ENCODE measurements at places on chromosomes 1 and 21.

DNA sequence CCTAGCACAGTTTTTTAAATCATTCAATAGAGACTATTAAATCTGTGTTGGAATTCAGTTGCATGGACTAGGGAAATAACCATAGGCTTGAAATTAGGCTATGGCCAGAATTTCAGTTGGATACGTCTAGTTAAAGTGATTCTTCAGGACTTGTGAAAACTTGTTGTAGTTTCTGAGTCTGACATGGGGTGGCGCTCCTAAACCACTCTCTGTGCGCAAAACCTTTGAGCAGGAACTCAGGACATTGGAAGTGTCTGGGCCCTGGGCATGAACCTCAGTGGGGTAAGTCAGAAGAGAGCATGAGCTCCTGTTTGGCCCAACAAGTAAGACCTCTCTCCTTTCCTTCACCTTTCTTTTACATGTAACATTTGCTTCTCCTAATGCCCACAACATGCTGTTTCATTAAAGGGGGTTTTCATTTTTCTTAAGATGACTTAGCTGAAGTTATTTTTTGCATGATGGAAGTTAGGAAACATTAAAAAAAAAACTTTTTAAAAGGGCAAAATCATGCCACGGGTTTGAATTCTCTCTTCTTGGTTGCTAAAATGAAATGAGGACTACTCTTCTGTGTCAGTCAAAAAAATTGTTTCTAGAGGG lies 17.1 kb upstream of the CCDC190 start:
- peak; percentile 18 for DNase-seq

GRCh38 chr1:22323846-22324504 lies 127.7 kb upstream of the ZBTB40 start:
- DNase-seq = no peak

DNA sequence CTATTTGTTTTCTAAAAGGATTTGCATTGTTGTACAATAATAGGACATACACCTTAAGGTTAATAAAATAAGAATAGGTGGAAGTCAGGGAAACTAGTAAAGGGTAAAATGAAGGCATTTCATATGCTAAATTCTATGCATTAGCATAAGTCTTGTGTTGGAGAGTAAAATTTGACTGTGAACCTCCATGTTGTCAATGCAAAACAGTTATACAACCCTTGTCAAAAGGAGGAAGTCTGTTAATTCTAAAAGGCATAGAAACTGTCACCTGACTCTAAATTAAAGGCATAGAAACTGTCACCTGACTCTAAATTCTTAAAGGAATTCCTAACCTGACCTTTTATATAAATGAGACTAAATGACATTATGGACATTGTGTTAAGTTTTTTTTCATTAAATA lies 291.8 kb downstream of the OLFM3 start:
- DNase-seq = no peak

- no peak for DNase-seq
Measured at GRCh38 chr1:87682565-87682964, 353.9 kb downstream of the LMO4 start.

GRCh38 chr1:217313096-217313495 lies 317.8 kb downstream of the GPATCH2 start:
- DNase-seq = no peak

GRCh38 chr1:94597701-94598100 lies 56.1 kb upstream of the F3 start:
- DNase-seq = no peak

DNA sequence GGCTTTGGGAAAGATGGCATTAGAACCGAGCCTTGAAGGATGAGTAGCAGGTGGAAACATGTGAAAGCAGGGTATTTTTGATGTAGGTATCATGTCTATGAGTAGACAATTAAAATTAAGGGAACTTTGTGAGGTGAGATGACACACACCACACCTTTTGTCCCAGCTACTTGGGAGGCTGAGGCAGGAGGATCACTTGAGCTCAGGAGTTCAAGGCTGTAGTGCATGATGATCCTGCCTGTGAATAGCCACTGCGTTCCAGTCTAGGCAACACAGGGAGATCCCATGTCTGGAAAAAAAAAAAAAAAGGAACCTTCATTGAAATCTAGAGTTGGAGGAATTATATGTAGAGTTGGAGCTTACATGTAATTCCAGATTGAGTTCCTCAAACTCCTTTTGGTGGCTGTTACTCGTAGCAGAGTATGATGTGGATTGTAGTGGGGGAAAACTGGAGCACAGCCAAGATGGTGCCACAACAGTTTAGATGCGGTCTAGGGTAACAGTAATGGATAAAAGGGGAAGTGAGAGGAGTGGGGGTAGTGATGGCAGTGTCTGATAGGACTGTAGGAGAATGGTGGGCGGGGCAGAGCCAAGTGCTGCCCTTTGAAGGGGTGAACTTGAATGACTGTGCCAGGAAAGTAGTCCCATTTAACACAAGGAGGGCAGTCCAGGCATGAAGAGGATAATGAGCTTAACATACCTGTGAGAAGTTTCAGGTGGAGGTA lies 17.4 kb downstream of the AK4 start:
- DNase-seq = no peak

GRCh38 chr1:7317888-7318287 lies 453.2 kb upstream of the VAMP3 start:
- DNase-seq = no peak

DNA sequence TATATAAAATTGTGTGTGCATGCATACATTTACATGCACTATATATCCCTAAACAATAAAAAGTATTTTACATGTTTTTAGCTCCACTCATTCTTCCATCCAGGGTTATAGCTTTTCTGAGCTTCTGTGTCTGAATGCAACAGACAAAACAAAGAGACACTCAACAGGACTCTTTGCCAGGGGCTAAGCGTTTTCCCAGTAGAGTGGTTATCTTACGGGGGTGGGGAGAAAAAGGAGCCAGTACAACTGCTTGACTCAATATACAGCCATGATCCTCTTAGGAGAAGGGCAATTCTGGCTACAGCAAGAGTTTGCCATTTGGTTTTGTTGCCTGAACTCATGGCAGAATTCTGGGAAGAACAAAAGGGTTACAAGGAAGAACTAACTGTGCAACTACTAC lies 14.6 kb upstream of the PPP2R5A start:
- DNase-seq = no peak

- no peak for DNase-seq
Measured at GRCh38 chr21:24200052-24200451, 1407.2 kb downstream of the MRPL39 start.

- DNase-seq = no peak
Measured at GRCh38 chr1:157150631-157151030, 12.4 kb upstream of the ETV3 start.

DNA sequence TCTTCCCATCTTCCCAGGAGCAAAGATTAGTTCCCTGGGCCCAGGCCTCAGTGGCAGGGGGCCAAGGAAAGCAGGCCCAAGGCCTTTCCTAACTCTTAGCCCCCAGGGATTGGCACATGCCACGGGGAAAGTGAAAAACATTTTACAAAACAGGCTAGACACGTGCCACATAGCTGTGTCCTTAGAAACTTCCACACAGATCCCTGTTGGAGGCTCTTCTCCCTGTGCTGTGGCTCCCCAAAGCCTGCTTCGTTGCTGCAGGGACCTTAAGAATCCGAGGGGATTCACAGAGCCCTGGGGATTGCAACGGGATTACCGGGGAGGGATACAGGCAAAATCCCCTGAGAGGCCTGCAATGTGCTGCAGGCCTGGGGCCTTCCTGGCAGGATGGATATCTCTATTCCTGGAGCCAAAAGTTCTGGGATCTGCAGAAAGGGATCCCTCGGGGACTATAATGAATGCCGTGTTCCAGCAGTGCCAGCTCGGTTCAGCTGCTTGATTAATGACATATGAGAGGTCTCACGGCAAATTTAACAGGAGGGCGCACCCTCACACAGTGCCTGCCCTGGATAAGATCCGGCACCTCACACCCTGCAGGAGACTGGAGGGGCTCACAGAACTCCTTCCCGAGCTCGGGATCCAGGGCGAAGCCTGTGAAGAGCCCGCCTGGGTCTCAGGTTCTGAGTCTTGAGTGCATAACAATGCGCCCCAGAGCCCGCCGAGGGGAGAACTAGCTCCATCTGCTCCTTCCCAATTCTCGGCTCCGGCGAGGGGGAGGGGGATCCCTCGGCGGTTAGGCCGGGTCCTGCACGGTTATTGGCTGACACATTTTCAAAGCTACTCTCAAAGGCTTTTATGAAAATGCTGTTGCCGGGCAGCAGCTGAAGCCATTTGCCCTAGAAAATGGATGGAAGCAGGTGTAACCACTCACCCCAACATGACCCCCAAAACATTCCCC lies 15.3 kb upstream of the RGS8 start:
- no peak for DNase-seq

DNA sequence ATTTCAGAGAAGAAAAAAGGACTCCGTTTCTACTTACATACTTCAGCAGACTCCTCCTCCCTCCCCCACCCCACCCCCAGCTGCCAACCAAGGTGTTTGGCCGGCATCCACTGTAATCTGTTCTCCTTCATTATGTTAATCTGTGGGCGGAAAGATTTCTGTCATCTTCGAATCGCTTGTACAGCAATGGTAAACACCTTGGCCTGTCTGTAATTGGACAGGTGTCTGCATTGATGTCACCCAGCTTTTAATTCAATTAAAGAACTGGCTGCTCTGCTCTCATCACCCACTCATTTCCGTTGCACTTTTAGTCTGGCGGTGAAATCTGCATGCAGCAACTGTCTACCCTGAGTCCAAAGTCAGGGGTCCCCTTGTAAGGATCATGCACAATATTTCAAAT lies 368.6 kb downstream of the USH2A start:
- no peak for DNase-seq

DNA sequence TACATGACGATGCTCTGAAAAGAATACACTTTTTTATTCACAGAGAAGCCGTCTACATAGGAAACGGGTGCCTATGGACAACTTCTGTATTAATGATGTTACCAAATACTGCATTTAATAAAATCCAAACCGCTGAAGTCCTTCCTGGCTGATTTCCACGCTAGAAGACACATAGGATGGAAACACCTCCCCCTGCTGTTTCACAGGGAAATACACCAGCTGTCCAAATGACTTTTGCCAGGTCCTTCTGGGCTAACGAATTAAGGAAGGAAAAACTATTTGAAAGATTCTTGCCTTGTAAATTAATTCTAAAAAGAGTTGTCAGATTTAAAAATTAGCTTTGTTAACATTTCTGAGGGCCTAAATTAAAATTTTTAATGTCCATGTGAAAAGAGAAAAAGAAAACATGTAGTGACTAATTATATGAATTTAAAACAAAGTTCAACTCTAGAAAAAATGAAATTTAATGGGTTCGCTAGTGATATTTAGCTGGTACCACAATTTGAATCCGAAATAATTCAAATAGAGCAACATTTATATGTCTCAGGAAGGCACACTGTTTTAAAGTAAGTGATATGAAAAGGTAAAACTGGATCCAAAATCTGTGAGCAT lies 146.0 kb downstream of the RERE start:
- no peak for DNase-seq

GRCh38 chr1:226908913-226909312 lies 31.2 kb upstream of the COQ8A start:
- DNase-seq = no peak

DNA sequence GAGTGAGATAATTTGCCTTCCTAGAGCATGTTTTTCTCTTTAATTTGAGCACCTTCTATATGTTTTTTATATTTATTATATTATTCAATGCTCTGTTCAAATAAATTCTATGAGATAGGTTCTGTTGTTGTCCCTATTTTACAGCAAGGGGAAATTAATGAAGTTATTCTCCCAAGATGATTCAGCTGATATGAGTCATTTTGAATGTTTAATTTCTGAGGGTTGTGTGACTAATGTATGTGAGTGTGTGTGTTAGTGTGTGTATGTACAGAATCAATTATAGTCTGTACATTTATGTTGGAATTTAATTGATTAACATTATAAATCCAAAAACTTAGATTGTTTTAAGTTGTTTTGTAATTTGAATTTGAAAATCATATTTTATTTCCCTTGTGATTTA lies 1536.7 kb upstream of the B3GALT2 start:
- no peak for DNase-seq

- DNase-seq = no peak
Measured at GRCh38 chr21:17146426-17146825, 366.4 kb upstream of the CXADR start.

- no peak for DNase-seq
Measured at GRCh38 chr1:53620061-53620855, 118.7 kb downstream of the GLIS1 start.

DNA sequence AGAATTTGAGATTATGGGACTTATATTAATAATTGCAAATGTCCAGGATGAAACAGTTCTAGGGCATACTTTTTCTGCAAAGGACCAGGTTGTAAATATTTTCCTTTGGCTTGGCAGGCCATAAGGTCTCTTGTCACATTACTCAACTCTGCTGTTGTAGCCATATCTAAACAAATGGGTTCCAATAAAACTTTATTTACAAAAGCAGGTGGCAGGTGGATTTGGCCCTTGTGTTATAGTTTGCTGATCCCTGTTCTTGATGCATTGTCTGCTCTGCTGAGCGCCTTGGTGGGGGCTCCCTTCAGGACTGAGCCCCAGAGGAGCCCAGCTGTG lies 258.5 kb downstream of the FOXD2 start:
- no peak for DNase-seq

Measured in HTR-8/SVneo (cell line).